Fibroblast of the aortic adventitia (primary cell): ENCODE measurements at places on chromosomes 5 and 9. TPM values are rescaled to one million over a fixed set of nuclear protein-coding genes. Genes with fewer than 3 reads are reported as not detected.

DNA sequence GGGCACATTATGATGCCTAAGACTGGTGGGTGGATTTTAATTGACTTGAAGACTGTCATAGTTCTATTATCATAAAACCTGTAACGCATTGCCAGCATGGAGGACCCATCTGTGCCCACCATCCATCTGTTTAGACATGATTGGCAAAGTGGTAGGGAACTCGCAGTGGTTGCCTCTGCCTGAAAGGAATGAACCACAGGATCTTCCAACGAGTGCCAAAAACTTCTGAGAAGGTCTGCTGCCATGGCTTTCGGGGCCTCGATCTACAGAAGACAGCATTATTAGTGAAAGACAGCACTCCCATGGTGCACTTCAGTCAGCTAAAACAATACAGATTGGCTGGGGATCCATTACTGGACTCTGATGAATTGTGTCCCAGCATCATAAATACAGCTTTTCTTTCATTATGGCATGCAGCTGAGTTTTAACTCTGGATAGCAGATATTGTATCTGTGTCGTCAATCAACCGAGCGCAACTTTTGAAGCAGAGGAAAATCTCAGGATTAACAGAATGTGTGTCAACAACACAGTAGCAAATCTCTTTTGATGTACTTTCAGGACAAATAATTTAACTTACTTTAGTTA lies 74.3 kb downstream of the ZDHHC21 start:
- no peak for DNase-seq

- DNase-seq, result peak; percentile 31
These were observed 94.2 kb downstream of the TMEM174 start for GRCh38 chr5:73266925-73267765.

- no peak for DNase-seq
These were observed 204.8 kb upstream of the RASEF start for GRCh38 chr9:83267741-83268140.

COL23A1 gene
- 0.57 TPM in 1 of 2 replicates, not detected in the other for total RNA-seq

DNA sequence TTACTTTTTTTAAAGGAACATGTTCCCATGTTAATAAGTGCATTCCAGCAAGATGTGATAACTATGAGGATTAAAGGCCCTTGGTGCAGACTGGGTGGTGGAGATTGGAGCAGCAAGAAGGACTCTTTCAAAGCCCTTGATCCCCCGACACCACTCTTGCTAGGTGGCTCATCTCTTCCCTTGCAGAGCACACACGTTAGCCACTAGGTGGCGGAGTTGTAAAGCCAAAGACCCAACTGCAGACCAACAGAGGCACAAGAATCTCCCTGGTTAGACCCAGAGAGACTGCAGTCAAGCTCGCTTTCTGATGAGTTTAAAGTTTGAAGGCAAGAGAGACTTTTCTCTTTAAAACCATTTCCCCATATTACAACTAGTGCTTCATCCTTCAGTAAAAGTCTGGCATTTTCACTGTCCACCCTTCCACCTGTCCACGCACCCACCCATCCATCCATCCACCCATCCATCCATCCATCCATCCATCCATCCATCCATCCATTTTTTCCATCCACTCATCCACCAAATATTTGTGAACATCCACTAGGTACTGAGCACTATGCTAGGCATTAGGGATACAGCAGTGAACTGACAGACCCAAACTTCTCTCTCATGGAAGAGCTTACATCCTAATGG lies 226.9 kb downstream of the MSX2 start:
- peak; percentile 80 for DNase-seq

- DNase-seq, result no peak
These were observed 423.3 kb downstream of the EFNA5 start for GRCh38 chr5:107247427-107247826.

DNA sequence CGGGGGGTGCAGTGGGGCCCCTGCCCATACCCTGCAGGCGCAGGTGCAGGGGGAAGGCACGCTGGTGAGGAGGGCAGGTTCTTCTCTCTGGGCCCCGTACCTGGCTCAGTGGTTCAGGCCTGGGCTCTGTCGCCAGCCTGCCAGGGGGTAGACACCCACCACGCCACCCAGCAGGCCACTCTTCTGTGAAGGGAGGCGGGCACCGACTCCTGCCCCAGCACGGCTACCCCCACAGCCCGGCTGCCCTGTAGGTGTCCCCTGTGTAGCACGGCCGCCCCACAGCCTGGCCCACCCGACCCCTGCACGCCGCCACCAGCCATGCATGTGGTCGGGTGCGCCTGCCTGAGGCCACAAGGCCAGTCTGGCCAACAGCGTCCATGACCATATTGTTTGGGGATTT lies 1.7 kb downstream of the LCN6 start:
- no peak for DNase-seq

GRCh38 chr5:173730632-173731298 lies 114.3 kb upstream of the BOD1 start:
- DNase-seq, result no peak

- DNase-seq, result peak; percentile 13
These were observed 372.8 kb downstream of the KIAA0825 start for GRCh38 chr5:94245608-94246007.

- no peak for DNase-seq
These were observed 43.8 kb upstream of the SPTLC1 start for GRCh38 chr9:92159058-92159457.

DNA sequence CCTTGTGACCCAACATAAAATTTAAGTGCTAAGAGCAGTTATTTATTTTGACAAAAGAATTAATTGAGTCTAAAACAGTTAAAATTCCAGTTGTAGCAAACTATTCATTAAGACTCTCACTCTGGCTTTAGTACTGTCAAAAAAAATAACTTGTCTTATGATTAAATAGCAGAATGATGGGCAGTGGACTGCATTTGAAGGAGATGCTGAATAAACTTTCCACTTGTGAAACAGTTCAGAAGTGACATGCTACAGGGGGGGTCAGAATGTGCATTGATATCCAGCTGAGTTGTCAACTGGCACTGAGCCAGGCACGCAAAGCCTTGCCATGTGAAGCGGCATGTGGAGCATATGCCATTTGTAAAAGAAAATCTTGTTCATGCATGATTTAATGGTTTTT lies 76.0 kb downstream of the FCHO2 start:
- DNase-seq, result peak; percentile 83

DNA sequence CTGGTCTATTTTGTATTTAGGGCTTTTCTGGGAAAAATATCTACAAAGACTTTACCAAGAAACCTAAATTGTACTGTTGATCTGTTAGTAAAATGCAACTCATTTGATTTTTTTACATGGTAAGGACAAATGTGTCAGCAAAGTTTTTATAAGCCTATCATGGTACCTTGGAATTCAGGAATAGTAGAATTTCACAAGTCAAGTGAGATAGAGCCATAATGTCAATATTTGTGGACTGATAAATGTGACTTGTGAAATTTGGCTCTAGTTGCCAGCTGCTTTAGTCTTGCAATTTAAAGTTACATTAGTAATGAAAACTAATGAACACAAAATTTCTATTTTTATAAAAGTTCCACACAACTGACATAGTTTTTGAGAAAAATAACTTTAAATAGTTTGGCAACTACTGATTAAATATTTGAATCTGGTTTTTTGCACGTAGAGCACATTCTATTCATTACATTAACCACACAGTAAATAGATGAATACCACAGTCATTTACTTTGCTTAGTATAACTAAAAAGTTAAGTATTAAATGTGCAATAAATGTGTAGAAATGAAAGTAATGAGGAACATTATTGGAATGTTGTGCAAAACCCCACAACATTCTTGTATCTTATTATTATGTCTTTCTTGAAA lies 41.2 kb upstream of the RIOK2 start:
- peak; percentile 9 for DNase-seq

DNA sequence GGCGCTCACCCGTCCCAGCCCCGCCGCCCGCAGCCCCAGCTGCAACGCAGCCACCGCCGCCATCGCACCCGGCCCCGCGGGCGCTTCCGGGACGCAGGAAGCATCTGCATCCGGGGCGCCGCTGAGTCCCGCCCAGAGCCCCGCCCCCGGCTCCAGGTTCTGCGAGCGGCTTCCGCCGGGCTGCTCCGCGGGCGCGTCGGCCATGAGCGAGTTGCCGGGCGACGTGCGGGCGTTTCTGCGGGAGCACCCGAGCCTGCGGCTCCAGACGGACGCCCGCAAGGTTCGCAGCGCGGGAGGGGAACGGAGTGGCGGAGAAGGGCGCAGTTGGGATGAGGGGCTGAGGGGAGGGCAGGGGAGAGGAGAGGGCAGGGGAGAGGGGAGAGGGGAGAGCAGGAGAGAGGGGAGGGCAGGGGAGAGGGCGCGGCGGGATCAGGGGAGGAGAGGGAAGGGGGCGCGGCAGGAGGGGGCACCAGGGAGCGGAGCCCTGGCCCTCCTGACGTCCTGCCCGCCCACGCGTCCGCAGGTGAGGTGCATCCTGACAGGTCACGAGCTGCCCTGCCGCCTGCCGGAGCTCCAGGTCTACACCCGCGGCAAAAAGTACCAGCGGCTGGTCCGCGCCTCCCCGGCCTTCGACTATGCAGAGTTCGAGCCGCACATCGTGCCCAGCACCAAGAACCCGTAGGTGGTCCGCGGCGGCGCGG lies at the start of the genes SURF1 and SURF2:
Gene SURF1, minus strand, starts transcription at position 97 of the 701 bp plus-strand sequence. Its CDS starts 34 bp downstream, at position 63.
Gene SURF2, plus strand, starts transcription at position 160 of the 701 bp plus-strand sequence. Its CDS starts 43 bp downstream, at position 203.
- DNase-seq, result peak; percentile 64

SPINK9 gene
- not detected in 2 replicates for total RNA-seq

GRCh38 chr9:7289773-7290172 lies 509.8 kb downstream of the DMAC1 start:
- no peak for DNase-seq

- DNase-seq, result peak; percentile 66
These were observed 119.5 kb downstream of the TRPM3 start for GRCh38 chr9:71001780-71002386.

DNA sequence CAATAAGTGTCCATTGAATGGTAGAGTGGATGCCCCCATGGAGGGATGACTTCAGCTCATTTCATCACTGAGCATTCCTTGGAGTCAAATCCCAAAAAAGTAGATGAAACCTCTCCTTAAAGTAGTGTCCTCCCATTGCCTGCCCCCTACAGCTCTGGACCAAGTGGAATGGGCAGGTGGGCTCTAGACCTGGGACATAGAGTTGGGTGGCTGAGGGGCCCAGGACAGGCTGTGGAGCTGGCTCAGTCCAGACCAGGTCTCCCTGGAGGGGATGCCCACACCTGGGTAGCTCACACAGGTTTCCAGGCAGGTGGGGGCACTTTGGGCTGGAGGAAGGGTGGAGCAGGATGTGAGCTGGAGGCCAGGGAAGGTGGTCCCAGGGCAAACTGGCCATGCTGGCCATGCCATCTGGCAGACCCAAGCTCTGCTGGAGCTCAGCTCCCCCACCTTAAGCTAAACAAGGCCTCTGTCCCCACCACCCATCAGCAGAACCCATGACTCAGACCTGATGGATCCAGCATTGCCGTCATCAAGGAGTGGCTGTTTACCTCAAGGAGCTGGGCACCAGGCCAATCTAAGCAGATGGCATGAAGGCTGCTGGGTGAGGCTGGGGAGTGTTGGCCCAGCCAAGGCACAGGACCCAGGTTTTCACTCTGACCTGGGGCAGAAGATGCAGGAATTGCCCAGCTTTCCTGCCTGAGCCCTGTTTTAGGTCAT lies 6.2 kb upstream of the SPINK4 start:
- DNase-seq, result peak; percentile 96

DNA sequence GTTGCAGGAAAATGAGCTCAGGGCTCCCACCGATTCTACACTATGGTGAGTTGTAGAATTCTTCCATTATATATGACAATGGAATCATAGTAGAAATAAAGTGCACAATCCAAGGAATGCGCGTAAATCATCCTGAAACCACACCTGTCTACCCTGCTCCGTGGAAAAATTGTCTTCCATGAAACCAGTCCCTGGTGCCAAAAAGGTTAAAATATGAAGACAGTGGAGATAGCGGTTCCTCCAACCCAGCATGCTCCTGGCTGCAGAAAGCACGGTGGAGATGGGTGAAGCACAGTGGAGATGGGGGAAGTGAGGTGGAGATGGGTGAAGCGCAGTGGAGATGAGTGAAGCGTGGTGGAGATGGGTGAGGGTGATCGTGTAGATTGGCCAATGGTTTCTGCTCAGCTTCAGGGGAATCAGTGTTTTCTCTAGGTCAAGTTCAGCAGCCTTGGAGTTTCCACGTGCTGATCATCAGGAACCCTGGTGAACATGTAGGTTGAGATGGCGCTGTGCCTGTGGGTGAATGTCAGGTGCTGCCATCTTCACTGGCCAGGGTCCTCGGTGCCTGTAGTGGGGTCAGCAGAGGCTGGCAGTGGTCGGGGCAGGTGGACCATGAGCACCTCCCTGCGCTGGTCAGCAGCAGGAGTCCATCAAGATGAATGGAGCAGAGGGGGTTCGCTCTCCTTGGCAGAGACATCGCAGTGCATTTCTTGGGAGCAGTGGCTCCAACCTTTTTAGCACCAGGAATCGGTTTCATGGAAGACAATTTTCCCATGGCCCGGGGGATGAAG lies 20.3 kb downstream of the PAEP start:
- no peak for DNase-seq

- DNase-seq, result no peak
These were observed 284.7 kb upstream of the IRX2 start for GRCh38 chr5:3036041-3036788.

DNA sequence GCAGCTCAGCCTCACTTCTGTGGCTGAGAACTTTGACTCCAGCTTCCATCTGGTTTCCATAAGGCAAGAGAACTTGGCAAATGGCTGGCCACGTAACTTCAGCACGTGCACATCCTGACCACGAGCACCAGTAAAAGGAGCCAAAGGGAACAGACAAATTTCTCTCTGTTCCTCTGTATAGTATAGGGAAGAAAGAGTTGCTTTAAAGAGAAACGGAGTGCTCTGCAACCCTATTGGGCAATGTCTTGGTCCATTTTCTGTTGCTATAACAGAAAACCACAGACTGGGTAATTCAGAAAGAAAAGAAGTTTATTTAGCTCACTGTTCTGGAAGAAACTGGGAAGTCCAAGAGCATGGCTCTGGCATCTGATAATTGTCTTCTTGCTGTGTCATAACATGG lies 558.7 kb downstream of the ACTL7B start:
- peak; percentile 97 for DNase-seq

- DNase-seq, result peak; percentile 99
These were observed 226.1 kb downstream of the NR3C1 start for GRCh38 chr5:143177263-143177983.

DNA sequence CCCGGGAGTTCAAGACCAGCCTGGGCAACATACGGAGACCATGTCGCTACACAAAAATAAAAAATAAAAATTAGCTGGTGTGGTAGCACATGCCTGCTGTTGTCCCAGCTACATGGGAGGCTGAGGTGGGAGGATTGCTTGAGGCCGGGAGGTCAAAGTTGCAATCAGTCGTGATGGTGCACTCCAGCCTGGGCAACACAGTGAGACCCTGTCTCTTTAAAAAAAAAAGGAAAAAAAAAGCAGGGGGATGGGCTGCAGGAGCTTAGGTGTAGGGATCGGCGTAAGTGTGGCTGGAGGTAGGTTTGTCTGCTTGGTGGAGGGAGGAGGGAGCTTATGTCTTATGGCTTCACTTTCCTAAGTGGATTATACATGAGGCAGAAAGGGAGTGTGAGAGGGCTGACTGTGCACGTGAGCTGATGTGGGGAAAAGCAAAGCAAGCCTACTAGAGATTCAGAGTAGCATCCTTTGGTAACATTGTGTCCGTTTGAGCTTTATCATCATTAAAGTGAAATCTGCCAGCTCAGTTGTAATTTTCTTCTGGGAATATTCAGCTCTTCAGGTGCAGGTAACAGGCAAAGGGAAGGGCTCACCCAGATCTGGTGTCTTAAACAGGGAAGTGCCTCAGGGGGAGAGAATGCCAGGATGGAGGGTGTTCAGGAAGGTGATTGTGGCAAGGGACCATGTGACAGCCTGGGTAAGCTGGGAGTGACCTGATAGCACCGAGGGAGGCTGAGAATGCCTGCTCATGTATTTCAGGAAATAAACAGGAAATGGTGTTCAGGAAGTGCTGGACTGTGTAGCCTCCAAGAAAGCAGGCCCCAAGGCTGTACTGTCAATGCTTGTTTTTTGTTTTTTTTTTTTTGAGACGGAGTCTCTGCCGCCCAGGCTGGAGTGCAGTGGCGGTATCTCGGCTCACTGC lies 17.6 kb upstream of the SETX start:
- DNase-seq, result peak; percentile 6

- DNase-seq, result no peak
These were observed 140.0 kb upstream of the RAPGEF1 start for GRCh38 chr9:131879911-131880290.
